ENCODE measurements at places on chromosomes 4 and X. TPM values are rescaled to one million over a fixed set of nuclear protein-coding genes. Genes with fewer than 3 reads are reported as not detected.

GRCh38 chrX:101803451-101803850 is 128.4 kb downstream of the ZMAT1 start:
- DNase-seq: peak; percentile 4

- DNase-seq: no peak
Measured at GRCh38 chr4:183096276-183096965, 2.6 kb upstream of the WWC2 start.

- no peak for DNase-seq
Measured at GRCh38 chr4:190016369-190017289, 10.4 kb downstream of the FRG2 start.

GRCh38 chr4:21710179-21710835 is 238.3 kb downstream of the KCNIP4 start:
- DNase-seq: no peak

- DNase-seq: no peak
Measured at GRCh38 chr4:167221084-167221483, 13.2 kb downstream of the SPOCK3 start.

DNA sequence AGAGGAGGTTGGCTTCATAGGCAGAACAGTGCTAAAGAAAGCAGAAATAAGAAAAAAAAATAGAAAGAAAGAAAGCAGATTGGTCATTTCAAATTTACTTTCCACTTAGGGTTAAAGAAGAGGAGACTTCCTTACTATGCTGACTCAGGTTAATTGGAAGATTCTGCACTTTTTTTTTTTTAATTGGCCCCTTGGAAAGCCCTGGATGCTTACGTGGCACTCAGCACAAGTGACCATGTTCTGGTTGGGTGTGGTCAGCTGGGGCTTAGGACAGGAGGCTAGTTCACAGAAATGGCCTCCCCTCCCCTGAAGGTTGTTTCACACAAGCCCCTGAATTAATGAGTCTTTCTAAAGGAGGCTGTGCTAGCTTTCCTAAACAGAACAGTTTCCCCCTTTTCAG is 14.5 kb downstream of the MAGEA9B start:
- DNase-seq: peak; percentile 6

DNA sequence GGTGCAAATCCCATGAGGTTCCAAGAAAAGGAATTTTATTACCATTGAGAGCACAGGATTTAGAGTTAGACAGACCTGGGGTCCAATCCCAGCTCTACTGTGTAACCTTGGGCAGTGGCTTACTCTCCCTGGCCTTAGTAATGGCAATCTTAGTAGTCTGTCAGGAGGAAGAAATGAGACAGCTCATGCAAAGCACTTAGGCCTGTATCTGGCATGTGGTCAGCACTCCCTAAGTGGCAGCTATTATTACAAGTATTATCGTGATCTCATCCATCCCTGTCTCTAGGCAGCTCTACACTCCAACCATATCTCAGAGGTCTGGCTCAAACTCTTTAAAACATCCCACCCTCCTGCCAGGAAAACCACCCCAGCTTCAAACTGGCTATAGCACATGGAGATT is 129.6 kb upstream of the NALF2 start:
- DNase-seq: no peak

- DNase-seq: no peak
Measured at GRCh38 chr4:85937507-85937906, 422.3 kb downstream of the MAPK10 start.

DNA sequence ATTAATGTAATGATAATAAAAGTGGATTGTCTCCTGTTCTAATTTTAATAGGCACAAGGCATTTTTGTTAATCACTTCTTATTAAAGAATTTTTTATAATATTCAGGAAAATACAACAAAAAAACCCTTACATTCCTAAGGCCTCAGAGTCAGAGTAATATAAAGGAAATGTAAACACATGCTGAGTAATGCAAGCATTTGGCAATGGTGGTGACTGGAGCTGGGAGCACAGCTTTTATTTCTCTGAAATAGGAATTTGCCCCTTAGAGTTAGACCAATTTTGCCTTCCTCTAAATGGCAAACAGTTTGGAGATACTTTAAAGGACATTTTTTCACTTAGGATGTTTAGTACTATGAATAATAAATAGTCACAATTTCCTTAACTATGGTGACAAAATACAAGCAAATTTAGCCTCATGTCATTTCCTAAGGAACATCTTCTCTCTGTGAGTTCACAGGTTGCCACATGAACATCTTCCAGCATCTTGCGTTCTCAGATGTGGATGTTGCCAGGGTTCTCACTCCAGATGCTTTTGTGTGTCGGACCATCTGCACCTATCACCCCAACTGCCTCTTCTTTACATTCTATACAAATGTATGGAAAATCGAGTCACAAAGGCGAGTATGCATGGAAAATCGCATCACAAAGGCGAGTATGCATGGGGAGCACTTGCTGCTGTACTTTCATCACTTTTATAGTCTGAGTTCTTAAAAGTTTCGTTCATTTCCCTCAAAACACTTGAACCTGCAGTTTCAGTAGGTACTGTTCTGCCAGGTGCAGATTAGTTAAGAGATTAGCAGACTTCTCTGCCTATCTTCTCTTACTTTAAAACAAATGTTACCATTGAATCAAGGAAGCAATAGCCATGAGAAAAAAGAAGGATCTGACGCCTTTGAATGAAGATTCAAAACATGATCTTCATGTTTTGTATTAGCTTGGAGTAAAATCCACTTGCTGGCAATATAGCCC is 15.9 kb upstream of the F11 start:
- DNase-seq: peak; percentile 80

TRAM1L1 gene
- polyA plus RNA-seq: 3.3 TPM

PRRG3 gene
- 0.03 TPM for polyA plus RNA-seq

GRCh38 chr4:2913168-2913567 is 50.0 kb downstream of the NOP14 start:
- DNase-seq: no peak

CYTL1 gene
- 6.9 TPM for polyA plus RNA-seq

- DNase-seq: peak; percentile 97
Measured at GRCh38 chr4:180542445-180543100, 1700.6 kb upstream of the TENM3 start.

GRCh38 chr4:85659610-85660218 is 184.8 kb downstream of the ARHGAP24 start:
- DNase-seq: no peak

GRCh38 chrX:77447653-77448569 is 722 bp downstream of the FGF16 start:
- DNase-seq: no peak

GASK1B gene
- 51.6 TPM for polyA plus RNA-seq

GRCh38 chrX:110125446-110126162 is 122.7 kb downstream of the TMEM164 start:
- DNase-seq: peak; percentile 24

DNA sequence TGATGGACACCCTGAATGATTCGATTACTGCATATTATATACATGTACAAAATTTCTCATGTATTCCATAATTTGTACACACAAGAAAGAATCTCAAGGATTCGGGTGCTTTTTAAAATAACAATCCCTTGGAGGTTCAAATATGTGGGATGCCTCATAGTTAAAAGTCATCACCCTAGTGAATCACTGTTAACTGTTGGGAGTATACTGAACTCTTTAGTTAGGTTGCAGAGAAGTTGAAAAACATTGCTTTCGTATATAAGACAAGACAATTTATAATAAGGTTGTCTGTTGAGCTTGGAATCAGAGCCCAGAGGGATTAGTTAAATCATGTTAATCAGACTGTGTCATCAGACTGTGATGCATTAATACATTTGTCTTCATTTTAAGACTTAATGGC is 15.6 kb downstream of the DCK start:
- peak; percentile 61 for DNase-seq

DNA sequence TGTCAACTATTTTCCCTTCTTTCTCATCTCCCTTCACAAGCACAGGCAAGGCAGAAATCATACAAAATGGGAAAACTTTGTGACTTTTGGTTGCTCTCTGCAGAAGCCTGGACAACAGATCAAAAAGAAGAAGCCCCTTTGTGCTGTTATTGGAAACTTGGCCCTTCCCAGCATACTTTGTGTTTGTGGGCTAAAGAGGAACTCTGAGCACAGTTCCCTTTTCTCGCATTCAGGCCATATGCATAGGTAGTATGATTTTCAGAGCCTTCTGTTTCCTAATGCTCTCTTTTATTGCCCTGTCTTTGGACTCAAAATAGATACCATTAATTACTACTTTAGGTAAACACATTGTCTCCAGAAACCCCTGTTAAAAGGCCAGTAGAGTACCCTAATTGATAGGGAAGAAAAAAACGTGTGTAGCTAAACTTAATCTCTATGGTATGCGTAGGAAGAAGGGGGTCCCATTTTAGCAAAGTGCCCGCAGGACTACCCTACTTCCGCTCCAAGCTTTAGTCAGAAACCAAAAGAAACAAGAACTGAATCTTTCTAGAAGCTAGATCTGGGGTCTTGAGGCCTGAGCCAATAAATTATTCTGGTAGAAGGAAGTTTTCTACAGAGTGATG is 26.6 kb downstream of the VSIG4 start:
- no peak for DNase-seq

GRCh38 chrX:40996886-40997530 is 88.2 kb upstream of the USP9X start:
- peak; percentile 85 for DNase-seq

GRCh38 chrX:153514259-153514658 is 3.2 kb upstream of the ATP2B3 start:
- no peak for DNase-seq

DNA sequence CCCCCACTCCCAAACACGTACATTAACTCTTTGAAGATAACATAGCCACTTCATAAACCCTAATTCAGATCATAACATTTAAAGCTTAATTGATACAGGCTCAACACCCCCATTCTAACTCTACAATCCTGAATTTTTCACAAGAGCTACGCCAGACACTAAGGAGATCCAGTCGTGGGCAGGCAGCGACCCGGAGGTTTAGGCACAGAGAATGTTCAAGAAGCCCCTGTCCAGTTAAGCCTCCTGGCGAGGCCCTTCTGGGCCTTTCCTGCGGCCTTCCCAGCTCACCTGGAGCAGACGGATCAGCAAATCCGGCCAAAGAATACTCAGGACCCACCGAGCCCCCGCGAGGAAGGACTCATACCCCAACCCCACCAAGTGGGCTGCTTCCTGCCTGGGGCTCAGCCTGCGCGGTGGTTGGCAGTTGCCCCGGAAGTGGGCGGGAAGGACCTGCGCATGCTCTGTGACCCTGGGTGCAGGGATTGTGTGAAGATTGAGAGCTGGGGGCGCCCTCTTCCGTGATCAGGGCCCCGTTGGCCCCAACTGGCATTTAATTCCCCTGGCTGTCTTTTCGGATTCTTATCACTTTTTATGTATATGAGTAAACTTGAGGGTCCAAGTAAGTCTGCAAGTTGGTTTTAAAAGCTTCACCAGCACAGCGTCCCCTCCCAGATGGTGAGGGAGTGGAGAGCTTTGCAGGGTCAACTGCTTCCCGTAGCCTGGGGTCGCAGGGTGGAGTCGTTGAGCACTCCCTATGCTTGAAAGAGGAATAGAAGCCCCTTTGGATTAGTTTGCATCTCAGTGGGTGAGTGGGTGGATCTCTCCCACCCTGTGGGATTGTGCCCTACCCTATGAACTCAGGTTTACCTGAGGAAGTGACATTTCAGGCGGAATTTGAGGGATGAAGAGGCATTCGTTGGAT is at the start of gene TRIM61:
Gene TRIM61 (minus strand): TSS at position 415 of the 922 bp plus-strand sequence. CDS start 7,655 bp downstream, outside the sequence.
- peak; percentile 27 for DNase-seq

GRCh38 chrX:101685923-101686322 is 26.3 kb upstream of the ARMCX2 start:
- DNase-seq: no peak

PRDM8 gene
- polyA plus RNA-seq: 8.5 TPM

SMIM31 gene
- not detected for polyA plus RNA-seq
